Activated CD4-positive, alpha-beta T cell treated with anti-CD3 and anti-CD28 coated beads, Interleukin-2, amount 50 U/mL, for 24 hours (primary cell): ENCODE measurements at places on chromosomes 2 and 18.

- DNase-seq, result no peak
Observed at GRCh38 chr2:177332026-177332991, 60.3 kb upstream of the AGPS start.

GRCh38 chr18:13831864-13832508, 8.0 kb downstream of the MC5R start:
- no peak for DNase-seq

DNA sequence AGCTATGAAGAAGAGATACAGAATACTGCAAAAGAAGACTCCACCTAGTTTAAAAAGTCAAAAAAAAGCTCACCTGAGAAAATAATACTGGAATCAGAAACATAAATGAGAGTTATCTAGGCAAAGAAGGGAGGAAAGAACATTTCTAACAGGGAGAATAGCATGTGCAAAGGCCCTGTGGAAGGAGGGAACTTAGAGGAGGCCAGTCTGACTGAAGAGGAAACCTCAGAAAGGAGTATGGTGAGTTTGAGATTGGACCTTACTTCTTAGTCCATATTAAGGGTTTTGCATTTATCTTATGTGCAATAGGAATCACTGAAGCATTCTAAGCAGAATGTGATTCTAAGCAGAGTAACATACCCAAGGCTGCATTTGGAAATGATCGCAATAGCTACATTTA, 193.2 kb downstream of the LNPK start:
- DNase-seq, result no peak

GRCh38 chr2:47941936-47942335, 35.6 kb upstream of the FBXO11 start:
- DNase-seq, result no peak

- DNase-seq, result no peak
Observed at GRCh38 chr18:61281431-61281830, 51.8 kb upstream of the CDH20 start.

DNA sequence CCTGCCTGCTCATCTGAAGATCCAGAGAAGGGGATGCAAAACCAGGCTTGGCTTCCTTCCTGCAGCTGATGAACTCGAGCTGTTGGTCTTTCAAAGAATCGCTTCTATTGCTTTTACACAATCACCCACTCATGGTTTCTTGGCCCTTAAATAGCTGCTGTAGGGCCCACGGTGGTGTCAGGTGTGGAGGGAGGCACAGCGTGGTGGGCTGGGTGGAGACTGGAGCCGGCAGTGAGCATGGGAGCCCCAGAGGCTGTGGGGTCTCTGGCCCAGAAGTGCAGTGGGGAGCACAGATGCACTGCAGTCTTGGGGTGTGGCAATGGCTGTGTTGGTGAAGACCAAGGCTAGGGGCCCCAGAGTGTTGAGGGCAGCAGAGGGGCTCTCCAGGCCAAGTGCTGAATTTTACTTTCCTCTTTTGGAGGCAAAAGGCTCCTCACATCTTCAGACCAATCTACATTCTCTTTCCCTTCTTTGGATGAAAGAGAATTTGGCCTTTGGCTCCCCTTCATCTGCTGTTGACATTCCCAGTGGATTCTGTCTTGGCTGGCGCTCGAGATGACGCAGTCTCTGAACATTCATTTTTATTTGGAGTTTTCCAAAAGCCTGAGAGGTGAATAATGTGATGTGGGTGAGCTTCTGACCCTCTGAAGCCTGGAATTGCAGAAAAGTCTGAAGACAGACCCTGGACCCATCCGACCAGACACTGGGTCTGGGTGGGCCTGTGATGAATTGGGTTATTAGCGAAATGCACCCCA, 70.1 kb upstream of the ASB18 start:
- no peak for DNase-seq

- no peak for DNase-seq
Observed at GRCh38 chr2:117700471-117700870, 114.0 kb upstream of the DDX18 start.

- no peak for DNase-seq
Observed at GRCh38 chr2:178859730-178860129, 52.5 kb upstream of the TTN start.

DNA sequence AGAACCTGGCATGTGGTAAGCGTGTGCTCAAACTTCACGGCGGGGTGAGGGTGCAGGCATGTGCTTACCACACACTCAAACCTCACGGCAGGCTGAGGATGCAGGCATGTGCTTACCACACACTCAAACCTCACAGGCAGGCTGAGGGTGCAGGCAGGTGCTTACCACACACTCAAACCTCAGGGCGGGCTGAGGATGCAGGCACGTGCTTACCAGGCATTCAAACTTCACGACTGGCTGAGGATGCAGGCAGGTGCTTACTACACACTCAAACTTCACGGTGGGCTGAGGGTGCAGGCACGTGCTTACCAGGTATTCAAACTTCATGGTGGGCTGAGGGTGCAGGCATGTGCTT, 105.0 kb upstream of the ALKAL2 start:
- no peak for DNase-seq

GRCh38 chr2:108616318-108616717, 82.0 kb downstream of the LIMS1 start:
- no peak for DNase-seq

DNA sequence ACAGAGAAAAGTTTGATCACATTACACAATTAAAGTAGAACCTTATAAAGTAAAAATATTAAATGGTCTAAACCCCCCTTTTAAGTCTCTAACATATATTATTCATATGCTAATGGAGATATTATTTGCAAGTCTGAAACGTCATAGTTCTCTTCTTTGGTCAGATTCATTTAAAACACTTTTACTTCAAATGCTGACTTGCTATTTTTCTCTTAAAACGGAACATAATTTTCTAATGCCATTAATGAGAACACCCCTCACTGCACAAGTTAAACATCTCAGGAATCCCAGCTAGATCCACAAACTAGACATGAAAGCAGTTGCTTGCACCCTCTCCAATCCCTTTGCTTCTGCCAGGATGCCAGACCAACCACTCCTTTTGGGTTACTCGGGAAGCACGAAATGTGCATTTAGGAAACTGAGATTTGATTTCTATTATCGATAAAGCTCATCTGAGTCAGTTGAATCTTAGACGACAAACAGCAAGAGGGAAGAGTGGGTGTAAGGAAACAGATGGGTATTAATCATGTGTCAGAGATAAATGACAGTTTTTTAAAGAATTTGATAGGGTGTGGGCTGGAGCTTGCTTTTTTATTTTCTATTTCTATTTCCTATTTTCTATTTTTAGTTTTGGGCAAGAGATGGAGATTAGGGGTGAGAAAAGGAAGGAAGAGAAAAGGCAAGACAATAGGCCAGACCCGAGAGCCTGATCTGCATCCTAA, 1.5 kb downstream of the ADD2 start:
- no peak for DNase-seq

DNA sequence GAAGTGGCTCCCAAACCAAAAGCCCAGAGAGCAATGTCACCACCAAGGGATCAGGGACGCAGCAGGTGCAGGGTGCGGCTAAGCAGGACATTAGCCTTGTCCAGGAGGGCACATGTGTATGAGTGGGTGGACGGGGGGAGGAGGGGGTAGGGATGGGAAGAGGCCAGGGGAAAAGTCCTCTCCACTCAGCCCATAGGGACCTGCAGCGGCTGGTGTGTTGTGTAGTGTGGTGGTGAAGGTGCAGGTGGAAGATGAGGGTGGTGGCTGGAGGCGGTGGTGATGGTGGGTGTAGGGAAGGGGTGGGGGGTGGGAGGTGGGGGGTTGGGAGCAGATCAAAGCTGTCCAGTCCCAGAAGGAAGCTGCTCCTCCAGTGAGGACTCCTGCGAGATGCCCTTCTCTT, 3.7 kb downstream of the C2orf81 start:
- DNase-seq, result no peak

DNA sequence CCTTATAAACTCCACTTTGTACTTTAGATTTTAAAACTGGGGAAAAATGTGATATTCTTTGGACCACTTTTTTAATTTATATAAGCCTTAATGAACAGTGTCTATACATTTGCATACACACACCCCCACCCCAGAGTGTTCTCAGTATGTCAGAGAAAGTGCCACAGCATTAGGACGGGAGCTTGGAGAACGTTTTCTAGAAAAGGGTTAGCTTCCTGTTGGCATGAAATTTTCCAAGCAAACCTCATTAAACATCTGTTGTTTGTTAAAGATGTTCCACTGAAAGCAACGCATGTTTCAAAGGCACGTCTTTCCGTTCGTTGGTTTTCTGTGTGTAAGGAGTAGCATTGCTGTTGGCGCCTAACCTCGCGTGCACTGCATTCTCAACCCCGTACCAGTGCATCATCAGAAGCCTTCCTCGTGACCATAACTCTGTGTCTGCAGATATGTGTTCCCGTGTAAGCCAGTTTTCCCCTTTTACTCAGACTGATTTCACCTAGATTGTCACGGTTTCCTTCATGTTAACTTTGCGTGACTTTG, 228.5 kb downstream of the ALPK2 start:
- peak; percentile 22 for DNase-seq

GRCh38 chr2:223297788-223298187, 245.8 kb downstream of the KCNE4 start:
- no peak for DNase-seq

GRCh38 chr18:78511666-78512601, 467.7 kb upstream of the SALL3 start:
- no peak for DNase-seq

GRCh38 chr18:27500531-27500930, 315.4 kb upstream of the CHST9 start:
- no peak for DNase-seq

- no peak for DNase-seq
Observed at GRCh38 chr2:104563398-104563996, 290.4 kb upstream of the POU3F3 start.

- no peak for DNase-seq
Observed at GRCh38 chr2:62727259-62727867, 21.9 kb downstream of the EHBP1 start.

- no peak for DNase-seq
Observed at GRCh38 chr18:37270038-37270665, 295.4 kb downstream of the CELF4 start.

GRCh38 chr2:72803151-72803550, 22.7 kb downstream of the EXOC6B start:
- no peak for DNase-seq

DNA sequence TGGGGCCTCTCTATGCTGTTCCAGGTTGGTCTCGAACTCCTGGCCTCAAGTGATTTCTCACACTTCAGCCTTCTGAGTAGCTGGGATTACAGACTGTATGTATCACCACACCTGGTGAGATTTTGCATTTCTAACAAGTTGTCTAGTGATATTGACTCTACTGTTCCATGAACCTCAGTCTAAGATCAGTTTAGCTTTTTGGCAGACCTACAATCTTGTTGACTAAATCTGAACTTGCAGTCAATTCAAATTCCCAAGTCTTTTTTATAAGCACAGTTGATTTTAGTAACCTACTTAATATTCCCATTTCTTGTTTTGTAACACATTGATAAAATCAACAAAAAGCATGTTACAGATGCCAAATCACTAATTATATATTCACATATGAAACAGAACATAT, 266.1 kb upstream of the CYP26B1 start:
- no peak for DNase-seq

DNA sequence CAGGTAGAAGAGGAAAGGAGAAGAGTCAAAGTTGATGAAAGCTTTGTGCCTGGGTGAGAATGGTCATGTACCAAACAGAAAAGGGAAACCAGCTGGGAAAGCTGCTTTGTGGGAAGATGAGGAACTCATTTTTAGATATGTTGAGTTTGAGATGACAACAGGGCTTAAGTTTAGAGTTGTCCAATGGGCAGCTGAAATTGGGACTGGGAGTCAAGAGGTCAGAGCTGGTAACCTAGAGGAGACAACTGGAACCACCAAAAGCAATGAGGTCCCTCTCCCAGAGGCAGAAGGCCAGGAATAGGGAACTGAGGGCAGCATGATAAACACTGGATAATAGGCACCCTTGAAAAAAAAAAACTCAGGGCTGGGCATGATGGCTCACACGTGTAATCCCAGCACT, 48.8 kb downstream of the SLC4A1AP start:
- no peak for DNase-seq

- no peak for DNase-seq
Observed at GRCh38 chr2:96594282-96594681, 43.8 kb downstream of the KANSL3 start.

- no peak for DNase-seq
Observed at GRCh38 chr2:236095504-236095903, 72.7 kb downstream of the GBX2 start.

DNA sequence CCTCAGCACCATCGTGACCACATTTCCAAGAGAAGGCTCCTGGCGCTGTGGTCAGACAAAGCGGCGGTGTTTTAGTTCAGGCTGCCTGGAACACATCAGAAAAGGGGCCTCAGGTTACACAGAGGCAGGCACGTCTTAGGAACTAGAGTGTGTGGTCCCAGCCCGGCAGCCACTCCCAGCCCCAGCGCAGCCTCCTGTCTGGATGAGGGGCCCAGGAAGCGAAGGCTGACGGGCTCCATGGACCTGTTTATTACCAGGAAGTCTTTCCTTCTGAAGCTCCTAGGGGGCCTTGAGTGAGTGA, 10.0 kb upstream of the GPR55 start:
- DNase-seq, result no peak

GRCh38 chr2:12935796-12936195, 219.1 kb downstream of the TRIB2 start:
- DNase-seq, result no peak

- no peak for DNase-seq
Observed at GRCh38 chr2:227877421-227878310, 6.2 kb downstream of the DAW1 start.

DNA sequence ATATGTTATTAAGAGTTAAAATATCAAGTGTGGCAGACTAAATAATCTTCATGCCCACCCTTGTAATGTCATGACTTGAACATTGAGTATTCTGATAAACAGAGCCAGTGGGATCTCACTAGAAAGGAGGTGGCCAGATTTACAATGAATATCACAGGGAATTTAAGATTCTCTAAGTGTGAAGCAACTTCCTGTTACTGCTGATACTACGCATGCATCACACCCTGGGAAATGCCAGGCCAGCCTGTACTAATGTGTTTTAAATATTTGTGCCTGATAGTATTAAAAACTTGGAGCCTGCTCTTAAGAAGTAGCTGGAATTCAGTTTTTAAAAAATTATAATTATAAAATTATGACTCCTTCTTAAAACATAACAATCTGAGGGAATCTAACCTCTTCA, 148.3 kb downstream of the LAMA3 start:
- no peak for DNase-seq

DNA sequence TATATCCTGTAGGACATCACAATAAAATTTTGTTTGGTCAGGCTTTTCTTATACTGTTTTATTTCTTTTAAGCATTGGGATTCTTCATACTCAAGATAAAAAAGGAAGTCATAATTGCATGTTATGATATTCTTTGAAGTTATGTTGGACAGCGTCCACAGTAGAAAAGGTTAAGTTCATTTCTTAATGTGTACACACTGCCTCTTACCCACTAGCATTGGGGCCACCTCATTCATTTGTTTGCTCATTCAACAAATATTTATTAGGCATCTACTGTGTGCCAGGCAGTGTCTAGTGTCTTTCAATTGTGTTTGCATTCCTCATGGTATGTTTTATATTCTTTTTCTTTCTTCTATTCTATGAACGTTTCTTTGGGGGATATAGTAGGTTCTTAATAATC, 70.2 kb downstream of the PTPRM start:
- DNase-seq, result no peak

DNA sequence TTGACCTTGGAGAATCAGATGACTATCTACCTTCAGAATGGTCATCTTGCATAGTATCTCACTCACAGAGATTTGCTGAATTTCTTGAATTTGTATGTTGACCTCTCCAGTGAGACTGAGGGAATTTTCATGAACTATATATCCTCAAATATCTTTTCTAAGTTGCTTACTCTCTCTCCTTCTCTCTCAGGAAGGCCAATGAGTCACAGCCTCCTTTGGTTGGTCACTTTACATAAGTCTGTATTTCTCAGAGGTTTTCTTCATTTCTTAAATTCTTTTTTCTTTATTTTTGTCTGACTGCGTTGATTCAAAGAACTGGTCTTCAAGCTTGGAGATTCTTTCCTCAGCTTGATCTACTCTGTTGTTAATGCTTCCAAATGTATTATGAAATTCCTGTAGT, 51.7 kb downstream of the VIT start:
- DNase-seq, result no peak
